Spinal cord (tissue), 10 donors: ENCODE measurements at places on chromosomes 1 and 21.

DNA sequence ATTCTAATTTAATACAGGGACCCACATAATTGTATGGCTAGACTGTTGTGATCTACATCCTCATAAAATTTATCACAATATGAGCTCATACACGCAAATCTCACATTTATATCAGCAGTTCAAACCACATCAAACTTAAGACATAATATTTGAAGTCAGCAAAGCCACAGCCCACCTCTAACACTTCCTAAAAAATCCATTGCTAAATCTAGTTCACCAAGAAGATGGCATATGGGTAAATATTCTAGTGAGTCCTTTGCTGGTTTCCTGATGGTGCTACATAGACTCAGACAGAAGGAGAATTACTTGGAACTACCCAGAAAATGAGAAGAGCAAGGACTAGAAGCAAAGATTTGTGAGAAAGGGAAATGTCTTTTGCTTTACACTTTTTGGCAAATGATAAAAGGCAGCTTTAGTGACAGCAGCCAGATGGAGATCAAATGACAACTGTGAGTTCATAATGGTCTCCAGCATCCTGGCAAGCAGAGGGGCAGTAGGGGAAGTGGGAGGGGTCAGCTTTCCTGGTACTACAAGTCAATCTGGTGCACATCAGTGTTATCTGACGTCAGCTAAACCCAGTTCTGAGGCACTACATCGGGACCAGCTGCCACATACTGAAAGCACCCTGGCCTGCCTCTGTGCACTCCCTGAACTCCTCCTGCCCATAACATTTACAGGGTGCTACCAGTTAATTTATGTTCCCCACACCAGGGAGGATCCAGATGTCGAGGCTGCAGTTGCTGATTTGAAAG lies 10.6 kb upstream of the GADD45A start:
- H3K27ac ChIP-seq, result peak overlapping the region; percentile 54
- H3K4me1 ChIP-seq, result no peaks in the 10 kb centered on the region
- H3K4me3 ChIP-seq, result no peak overlapping the region
- no peaks in the 10 kb centered on the region for H3K27me3 ChIP-seq
- H3K36me3 ChIP-seq, result no peaks in the 10 kb centered on the region
- DNase-seq, result peak; percentile 21

GRCh38 chr1:230836793-230837192 lies 31.5 kb downstream of the C1orf198 start:
- no peak overlapping the region for H3K4me3 ChIP-seq
- H3K4me1 ChIP-seq, result peaks cover 21% of the 10 kb centered on the region
- H3K36me3 ChIP-seq, result peaks cover 32% of the 10 kb centered on the region
- DNase-seq, result no peak
- no peak overlapping the region for H3K27ac ChIP-seq

- no peaks in the 10 kb centered on the region for H3K27me3 ChIP-seq
- no peaks in the 10 kb centered on the region for H3K36me3 ChIP-seq
- H3K27ac ChIP-seq, result no peak overlapping the region
- no peaks in the 10 kb centered on the region for H3K4me1 ChIP-seq
These were observed 322.4 kb upstream of the DEPDC1 start for GRCh38 chr1:68819190-68819829.

DNA sequence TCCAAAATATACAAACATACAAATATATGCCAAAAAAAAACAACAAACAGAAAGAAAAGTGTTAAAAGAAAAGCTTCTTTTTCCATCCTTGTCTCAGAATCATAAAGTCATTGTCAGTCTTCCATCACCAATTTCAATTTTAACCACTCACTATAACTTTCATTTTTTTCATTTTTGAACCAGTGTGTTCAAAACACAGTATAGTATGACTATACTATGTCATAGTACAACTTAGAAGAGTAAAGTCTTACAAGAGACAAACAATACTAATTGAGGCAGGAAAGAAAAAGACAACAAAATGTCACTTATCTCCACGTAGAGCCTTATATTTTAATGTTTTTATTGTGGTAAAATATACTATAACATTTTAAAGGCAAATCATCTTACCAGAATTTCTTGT lies 7.6 kb downstream of the NSL1 start:
- H3K27ac ChIP-seq, result no peak overlapping the region
- no peaks in the 10 kb centered on the region for H3K4me1 ChIP-seq
- no peaks in the 10 kb centered on the region for H3K27me3 ChIP-seq
- peaks cover 6% of the 10 kb centered on the region for H3K36me3 ChIP-seq
- no peak for DNase-seq

DNA sequence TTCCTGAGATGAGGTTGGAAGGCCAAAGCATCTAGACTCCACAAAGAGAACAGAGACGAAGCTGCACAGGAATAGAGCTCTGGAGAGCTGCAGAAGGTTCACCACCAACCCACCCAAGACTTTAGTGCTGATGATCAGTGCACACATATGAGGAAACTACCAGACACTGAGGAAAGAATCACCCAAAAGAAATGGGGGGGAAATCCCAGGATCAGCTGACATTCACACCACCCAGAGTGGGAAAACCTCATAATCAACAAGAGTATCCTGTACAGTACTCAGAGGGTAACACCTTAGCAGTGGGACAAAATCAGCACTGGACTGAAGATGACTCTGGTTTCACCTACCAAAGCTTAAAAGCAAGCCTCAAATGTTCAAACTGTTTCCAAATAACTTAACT lies 36.4 kb downstream of the DENND1B start:
- no peak for DNase-seq
- H3K4me3 ChIP-seq, result no peak overlapping the region
- H3K4me1 ChIP-seq, result no peaks in the 10 kb centered on the region
- H3K27ac ChIP-seq, result no peak overlapping the region
- no peaks in the 10 kb centered on the region for H3K27me3 ChIP-seq
- no peaks in the 10 kb centered on the region for H3K36me3 ChIP-seq
